ENCODE measurements at places on chromosomes 6 and 20. TPM values are rescaled to one million over a fixed set of nuclear protein-coding genes. Genes with fewer than 3 reads are reported as not detected.

Gene CCDC170
- 0.11 TPM for total RNA-seq

Gene HLA-DRB5
- total RNA-seq: not detected

GRCh38 chr6:42306439-42307140 is 88.9 kb upstream of the MRPS10 start:
- DNase-seq: no peak

Gene CYP39A1
- not detected for total RNA-seq

- no peak for DNase-seq
Observed at GRCh38 chr6:155287762-155288161, 23.9 kb downstream of the CLDN20 start.

- no peak for DNase-seq
Observed at GRCh38 chr6:14707276-14707675, 538.6 kb upstream of the JARID2 start.

Gene TOP1
- 7.2 TPM for total RNA-seq

Gene CST11
- total RNA-seq: not detected

- DNase-seq: no peak
Observed at GRCh38 chr6:168188369-168189199, 109.6 kb upstream of the FRMD1 start.

Gene TFAP2C
- total RNA-seq: 12.3 TPM

GRCh38 chr6:151044465-151045441 is 179.3 kb downstream of the MTHFD1L start:
- no peak for DNase-seq

Gene IRAK1BP1
- 4.6 TPM for total RNA-seq

Gene ACTL10
- 3.4 TPM for total RNA-seq

DNA sequence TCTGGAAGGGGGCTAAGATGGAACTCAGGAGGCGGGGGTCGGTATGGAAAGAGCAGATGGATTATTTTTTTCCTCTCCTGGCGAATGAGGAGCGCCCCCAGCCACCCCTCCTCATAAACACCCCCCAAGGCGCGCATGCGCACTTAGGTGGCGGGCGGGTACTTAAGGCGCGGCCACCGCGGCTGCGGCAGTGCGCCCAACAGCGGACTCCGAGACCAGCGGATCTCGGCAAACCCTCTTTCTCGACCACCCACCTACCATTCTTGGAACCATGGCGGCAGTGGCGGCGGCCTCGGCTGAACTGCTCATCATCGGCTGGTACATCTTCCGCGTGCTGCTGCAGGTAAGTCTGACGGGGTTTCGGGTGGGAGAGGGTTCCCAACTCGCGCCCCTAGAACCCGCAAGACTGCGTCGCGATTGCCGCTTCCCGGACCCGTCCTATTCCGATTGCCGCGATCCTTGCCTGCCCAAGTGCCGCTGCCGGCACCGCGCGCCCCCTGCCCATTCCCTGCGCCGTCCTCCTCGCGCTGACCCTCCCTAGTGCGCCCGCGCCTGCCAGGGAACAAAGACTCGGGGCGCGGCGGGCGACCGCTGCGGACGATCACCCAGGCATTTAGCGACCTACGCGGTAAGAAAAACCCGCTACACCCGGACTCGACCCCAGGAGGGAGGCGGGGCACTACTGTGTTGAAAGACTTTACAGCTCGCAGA is at the start of gene NNAT:
NNAT (plus strand) TSS at position 190 of the 711 bp plus-strand sequence; CDS start at position 272, 82 bp downstream.
- no peak for DNase-seq

Gene RHAG
- total RNA-seq: not detected
